ENCODE measurements at places on chromosomes 5 and 9. TPM values are rescaled to one million over a fixed set of nuclear protein-coding genes. Genes with fewer than 3 reads are reported as not detected.

DNA sequence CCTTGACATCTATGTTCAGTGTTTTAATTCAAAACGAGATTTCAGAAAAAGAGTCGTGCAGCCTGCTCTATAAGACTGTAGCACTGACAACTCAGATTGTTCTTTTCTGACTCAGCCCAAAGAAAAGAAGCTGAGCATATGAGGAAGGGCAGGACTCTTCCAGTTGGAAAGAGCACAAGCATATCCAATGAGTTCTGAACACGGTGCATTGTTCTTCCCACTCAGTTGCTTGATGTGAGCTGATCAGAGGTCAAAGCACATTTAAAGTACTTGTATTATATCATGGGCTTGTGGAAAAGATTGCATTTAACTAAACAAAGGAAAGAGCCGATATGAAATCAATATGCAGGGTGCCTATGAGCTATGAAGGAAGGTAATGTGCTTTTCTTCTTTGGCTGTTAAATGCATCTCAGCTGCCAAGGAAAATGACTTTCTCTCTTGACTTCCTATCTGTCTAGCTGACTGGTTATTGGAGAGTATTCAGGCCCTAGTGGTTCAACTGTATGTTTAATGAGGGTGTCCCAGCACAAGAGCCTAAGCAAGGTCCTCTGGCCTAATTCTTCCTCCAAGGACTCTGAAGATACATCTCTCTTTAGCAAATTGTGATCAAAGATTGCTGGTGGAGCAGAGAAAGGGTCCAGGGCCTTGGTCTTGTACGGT, 226.6 kb upstream of the PPP1R2B start:
- DNase-seq, result no peak

- no peak for DNase-seq
Observed at GRCh38 chr9:33300546-33300945, 10.2 kb downstream of the NFX1 start.

DNA sequence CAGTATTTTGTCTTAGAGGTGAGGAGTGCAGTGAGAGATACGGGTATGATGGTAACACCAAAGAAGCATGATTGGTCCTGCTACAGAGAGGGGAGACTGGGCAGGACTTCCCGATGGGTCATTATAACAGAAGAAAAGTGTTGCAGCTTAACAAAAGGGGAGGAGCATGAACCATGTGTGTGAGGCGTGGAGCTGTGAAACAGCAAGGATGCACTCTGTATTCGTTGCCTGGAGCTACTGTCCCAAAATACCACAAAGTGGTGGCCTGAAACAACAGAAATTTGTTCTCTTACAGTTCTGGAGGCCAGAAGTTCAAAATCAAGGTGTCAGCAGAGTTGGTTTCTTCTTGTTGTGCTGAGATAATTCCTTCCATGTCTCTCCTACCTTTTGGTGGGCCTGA, 59.4 kb upstream of the GRHPR start:
- no peak for DNase-seq

- DNase-seq, result no peak
Observed at GRCh38 chr9:26954050-26954508, 2.1 kb upstream of the IFT74 start.

GRCh38 chr9:84970432-84970831, 300.9 kb downstream of the NTRK2 start:
- DNase-seq, result peak; percentile 83

BSPRY gene
- 0.17 TPM for total RNA-seq

SCAI gene
- 3.7 TPM for total RNA-seq
